ENCODE measurements at places on chromosomes 5 and 9. TPM values are rescaled to one million over a fixed set of nuclear protein-coding genes. Genes with fewer than 3 reads are reported as not detected.

ZMYND19 gene
- total RNA-seq = 33.9 TPM

MEGF9 gene
- 25.4 TPM for total RNA-seq

HAVCR2 gene
- not detected for total RNA-seq

KCNIP1 gene
- 0.47 TPM for total RNA-seq

GRCh38 chr9:100431886-100432285 is 4.9 kb downstream of the MSANTD3 start:
- peaks cover 2% of the 10 kb centered on the region for H3K27me3 ChIP-seq
- no peak overlapping the region for H3K27ac ChIP-seq
- H3K4me3 ChIP-seq = no peak overlapping the region
- H3K4me1 ChIP-seq = peaks cover 24% of the 10 kb centered on the region

GRCh38 chr9:8494571-8494970 is 695.0 kb upstream of the DMAC1 start:
- DNase-seq = no peak
- no peaks in the 10 kb centered on the region for H3K27me3 ChIP-seq
- H3K4me1 ChIP-seq = peaks cover 8% of the 10 kb centered on the region
- H3K36me3 ChIP-seq = no peaks in the 10 kb centered on the region

- H3K27ac ChIP-seq = no peak overlapping the region
- no peaks in the 10 kb centered on the region for H3K36me3 ChIP-seq
- peaks cover 7% of the 10 kb centered on the region for H3K4me1 ChIP-seq
- no peak overlapping the region for H3K4me3 ChIP-seq
- DNase-seq = no peak
- H3K27me3 ChIP-seq = no peaks in the 10 kb centered on the region
These were observed 18.9 kb downstream of the TRIP13 start for GRCh38 chr5:911601-912000.

- no peak for DNase-seq
- no peak overlapping the region for H3K27ac ChIP-seq
- H3K36me3 ChIP-seq = no peaks in the 10 kb centered on the region
These were observed 65.2 kb upstream of the ASS1 start for GRCh38 chr9:130379649-130379970.
